Right cardiac atrium (tissue), 5 donors: ENCODE measurements at places on chromosomes 2 and 18. TPM values are rescaled to one million over a fixed set of nuclear protein-coding genes. Genes with fewer than 3 reads are reported as not detected.

GRCh38 chr18:35171315-35171987 is 69.4 kb upstream of the ZNF397 start:
- no peak for DNase-seq

The HMSD gene
- not detected for total RNA-seq

- DNase-seq: no peak
These were observed 139.6 kb downstream of the GALNT14 start for GRCh38 chr2:30998672-30999071.

The CAPN13 gene
- not detected for total RNA-seq

The PAIP2B gene
- total RNA-seq: 34.5 TPM

GRCh38 chr2:113795405-113795920 is 39.0 kb upstream of the SLC35F5 start:
- DNase-seq: no peak

DNA sequence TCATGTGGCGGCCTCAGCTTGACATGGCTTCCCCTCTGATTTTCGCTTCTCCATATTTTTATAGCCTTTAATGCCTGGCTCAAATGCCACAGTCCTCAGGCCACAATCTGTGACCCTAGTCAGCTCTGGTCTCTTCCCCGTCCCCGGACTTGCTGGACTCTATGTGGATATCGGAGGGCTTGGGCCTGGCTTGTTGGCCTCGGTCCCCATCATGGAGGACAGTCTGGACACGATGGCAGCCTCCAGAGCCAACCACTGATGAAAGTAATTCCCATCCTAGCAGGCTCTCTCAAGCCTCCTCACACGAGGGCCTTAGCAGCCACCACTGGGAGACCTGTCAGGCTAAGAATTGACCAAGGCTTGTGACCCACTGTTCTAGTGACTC is 61.6 kb downstream of the LPIN1 start:
- DNase-seq: no peak

DNA sequence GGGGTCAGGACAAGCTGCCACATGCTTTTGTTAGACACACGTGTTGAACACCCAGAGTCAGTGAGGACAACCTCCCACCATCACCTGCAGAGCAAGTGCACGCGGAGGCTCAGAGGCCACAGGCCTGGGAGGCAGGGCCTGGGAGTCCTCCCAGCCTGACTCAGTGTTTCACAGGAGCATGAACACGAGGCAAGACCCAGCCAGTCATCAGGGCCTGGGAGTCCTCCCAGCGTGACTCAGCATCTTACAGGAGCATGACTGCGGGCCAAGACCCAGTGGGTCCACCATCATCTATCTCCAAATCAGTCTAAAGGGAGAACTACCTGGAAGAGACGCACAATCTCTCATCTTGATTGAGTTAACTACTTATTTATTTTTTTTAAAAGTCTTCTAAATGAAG is 112.6 kb upstream of the PXDN start:
- no peak for DNase-seq

- no peak for DNase-seq
These were observed 136.0 kb downstream of the MYO3B start for GRCh38 chr2:170313992-170314348.

DNA sequence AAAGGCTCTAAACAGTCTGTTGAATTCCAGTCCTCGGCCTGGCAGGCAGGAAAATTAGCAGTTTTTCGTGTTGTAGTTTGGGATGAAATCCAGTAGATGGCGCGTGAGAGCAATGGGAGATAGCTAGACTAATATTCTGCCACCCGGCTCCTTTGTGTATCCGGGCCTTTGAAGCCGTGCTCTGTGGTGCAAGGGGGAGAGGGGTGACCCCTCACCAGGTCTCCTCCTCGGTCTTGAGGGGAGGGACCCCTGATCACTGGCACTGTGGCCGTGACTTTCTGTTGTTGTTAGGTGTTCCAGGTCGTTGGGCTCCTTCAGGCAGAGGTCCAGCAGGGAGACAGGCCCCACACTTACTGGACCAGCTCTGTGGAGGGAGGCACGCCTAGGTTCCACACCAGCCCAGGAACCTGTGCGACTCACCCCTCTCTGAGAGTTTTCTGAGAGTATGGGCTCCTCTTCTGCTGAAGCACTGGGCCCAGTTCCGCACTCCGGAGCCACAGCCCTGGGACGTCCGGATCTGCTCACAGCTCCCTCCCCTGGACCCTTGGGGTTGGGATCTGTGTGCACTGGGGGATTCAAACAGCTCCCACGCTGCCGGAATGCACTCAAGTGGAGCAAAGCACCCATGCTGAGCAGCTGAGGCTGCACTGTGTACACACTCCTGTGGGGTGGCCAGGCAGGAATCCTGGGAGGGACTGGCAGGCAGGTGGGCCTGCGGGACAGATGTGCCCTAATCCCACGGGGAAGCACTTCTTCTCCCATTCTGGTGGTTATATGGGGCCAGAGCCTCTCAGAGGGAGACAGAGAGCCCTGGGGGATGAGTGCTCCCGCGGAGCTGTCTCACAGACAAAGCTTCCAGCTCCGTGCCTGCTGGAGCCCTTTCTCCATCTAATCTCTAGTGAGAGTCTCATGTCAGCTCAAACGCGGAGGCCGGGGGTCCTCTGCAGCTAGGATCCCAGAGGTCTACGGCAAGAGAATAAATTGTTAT is 8.8 kb downstream of the GKN2 start:
- DNase-seq: peak; percentile 24

GRCh38 chr2:144580521-144581161 is 60.7 kb upstream of the ZEB2 start:
- no peak for DNase-seq

GRCh38 chr18:31049189-31049588 is 6.6 kb upstream of the DSC3 start:
- DNase-seq: no peak
